Activated CD4-positive, alpha-beta T cell treated with anti-CD3 and anti-CD28 coated beads, Interleukin-10, Interleukin-2, amounts not matched to agents 100 ng/mL and 50 ng/mL, durations not matched to agents 16 hours and 8 hours (primary cell): ENCODE measurements at places on chromosomes 5 and 9.

DNA sequence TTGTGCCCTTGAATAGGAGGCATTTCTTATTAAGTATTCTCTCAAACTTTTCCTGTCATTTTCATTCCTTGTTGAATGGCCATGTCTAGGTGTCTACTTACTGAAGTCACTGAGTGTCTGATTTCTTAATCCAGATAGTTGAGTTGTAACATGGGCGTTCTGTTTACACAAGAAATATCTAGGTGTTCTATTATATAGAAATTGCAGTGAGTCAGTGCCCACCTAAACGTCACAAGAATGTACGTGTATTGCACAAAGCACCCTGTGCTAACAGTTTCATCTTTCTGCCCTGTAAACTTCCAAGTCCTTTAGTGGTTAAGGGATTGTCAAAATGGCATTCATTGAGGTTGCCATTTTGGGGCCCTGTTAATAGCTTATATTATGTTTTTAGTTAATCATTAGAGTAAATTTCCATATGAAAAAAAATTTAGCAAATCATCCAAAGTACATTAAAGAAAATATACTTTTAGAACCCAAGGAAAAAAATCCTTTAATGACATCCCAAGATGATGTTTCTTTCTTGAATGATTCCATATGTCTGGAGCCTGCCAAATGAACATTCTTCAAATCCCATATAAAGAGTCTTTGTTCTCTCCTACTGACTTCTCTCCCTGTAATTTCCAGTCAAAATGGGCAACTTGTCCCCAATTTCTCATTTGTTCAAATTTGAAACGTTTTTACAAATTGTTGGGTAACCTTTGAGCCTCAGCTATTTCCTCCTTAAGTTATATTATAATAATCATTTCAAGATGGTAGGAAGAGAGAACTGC, 114.2 kb downstream of the GOLPH3 start:
- no peak for DNase-seq

DNA sequence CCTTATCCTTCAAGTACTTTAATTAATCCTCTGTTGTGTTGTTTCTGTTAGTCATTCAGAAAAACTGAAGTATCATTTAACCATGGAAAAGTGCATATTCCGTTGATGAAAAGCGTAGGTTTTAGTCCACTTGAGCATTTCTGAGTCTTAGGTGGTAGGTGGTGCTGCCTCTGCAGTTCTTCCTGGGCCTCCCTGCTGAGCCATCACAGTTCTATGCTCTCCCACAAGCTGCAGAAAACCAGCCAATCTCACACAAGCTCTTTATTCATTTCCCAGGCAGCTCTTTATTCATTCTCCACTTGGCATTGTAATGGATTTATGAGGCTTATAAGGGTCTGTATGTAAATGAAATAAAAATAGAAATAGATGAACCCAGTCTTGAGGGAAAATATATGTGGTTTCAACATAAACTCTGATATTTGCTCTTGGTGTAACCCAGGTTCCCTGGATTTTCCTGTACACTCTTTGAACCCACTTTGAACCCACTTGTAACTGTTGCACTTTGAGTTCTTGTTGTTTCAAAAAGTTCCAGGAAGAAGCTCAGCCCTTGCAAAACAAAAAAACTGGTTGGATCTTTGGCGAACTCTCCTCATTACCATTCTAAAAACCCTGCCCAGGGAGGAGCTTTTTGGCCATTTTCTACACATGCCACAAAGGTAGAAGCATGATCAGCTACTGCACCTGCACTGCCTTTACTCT, 56.0 kb downstream of the ZNF510 start:
- DNase-seq: no peak

DNA sequence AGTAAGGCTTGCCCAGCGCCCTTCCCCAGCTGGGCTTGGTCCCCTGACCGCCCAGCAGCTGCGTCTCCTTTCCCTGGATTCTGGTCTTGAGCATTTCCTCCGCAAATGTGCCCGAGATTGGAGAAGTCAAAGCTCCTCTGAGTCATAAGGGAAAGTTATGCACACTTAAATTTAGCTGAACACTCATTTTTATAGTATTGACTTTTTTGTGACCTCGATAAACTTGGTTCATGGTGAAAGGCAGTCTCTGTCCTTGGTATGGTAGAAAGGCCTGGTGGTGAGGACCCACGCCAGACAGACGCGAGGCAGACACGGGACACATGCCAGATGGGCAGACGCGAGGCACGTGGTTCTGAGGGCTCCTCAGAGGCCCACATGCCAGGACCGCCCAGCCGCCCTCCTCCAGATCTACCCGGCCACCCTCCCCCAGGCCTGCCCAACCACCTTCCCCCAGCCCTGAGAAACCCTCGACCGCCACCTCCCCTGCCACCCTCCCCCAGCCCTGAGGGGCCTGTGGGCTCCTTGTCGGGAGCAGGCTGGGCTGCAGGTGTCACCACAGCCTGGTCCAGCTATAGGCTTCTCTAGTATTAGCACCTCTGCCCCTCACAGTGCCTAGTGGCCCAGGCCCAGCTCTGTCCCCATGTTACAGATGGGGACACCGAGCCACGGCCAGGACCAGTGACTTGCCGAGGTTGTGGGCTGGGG, 60.9 kb upstream of the CACNA1B start:
- DNase-seq: no peak

DNA sequence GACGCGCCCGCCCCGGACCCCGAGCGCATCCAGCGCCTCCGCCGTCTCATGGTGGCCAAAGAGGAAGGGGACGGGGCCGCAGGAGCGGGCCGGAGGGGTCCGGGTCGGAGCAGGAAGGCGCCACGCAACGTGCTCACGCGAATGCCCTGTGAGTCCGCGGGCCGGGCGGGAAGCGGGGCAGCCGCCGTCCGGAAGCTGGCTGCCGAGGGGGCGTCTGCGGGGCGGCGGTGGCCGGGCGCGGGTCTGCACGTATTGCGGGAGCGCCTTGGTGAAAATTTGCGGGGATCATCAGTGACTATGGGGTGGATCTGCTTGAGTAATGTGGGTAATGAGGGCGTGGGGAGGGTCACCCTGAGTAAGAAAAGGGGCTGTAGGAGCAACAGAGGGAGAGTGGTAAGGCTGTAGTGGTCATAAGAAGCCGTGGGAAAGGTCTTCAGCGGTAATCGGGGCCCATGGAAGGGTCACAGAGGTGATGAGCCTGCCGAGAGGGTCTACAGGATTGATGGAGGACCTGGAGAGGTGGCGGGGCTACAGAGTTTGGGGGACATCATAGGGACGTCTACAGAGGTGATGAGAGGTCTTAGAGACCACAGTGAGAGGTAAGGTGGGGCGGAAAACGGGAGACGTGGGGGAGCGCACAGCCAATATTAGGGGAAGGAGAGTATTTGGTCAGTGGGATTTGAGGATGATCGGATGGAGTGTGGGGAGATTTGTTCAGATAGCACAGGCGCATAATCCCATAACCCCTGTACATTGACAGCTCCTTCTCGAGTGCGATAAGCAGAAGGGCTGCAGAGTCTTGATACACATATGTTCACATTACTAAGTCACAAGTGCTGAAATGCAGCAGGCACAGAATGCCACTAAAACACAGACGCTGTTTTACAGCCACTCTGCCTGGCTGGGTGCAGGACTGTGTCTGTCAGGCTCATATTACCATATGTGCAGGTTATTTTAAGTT, 819 bp downstream of the LSM11 start:
- DNase-seq: peak; percentile 42

DNA sequence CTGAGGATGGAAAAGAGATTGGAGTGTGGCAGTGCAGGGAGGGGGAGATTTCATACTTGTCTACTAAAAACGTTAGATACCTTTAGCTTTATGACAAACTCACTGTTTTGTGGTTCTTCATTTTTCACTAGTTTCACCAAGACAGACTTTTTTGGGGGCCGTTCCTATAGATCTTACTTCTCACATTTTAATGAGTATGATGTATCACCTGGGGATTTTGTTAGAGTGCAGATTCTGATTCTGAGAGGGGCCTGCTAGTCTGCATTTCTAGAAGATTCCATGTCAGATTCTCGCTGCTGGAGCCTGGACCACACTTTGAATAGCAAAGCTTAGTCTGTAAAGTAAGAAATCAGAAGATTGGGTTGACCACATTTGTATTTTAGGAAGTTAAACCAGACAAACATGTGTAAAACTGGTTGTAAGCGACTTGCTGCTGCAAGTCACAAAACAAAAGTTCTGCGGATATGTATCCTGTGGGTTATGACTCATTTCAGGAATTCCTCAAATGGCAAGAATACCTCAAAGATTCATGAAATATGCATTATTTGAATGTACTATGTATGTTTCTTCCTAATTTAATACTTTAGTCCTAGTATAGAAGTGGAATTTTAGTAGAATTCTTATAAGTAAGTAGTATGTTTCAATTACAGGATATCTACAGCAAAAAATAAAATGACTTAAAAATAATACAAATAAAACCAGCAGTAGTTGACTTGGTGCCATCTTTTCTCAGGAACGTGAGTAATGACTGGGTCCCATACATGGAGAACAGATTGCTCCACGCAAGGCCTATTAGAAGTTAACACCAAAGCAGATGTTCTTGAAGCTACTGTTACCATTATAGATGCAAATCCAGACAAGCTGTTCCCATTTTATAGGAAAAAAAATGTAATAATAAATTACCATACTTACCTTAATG, 27.8 kb downstream of the NFIL3 start:
- peak; percentile 87 for DNase-seq

GRCh38 chr5:165321912-165322311, 1816.5 kb downstream of the MAT2B start:
- DNase-seq: no peak

GRCh38 chr9:30382271-30382670, 2002.2 kb upstream of the ACO1 start:
- DNase-seq: no peak

- no peak for DNase-seq
Observed at GRCh38 chr9:76615177-76615603, 149.0 kb upstream of the PCA3 start.

DNA sequence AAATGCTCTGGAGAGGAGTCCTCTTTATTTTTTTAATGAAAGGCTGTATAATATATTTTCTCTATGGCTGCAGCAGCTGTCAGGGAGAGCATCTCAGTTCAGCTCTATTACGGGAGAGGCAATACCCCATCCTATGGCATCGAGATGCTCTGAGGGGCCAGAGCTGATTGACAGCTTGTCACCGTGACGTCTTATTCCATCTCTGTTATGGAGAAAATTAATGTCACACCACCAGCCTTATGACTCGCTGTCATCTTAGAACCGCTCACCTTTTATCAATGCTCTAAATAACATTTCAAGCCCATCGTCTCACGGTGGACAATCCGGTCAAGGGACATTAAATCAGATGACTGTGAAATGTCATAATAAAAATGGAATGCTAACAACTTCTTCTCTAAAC, 273.5 kb downstream of the SLF1 start:
- DNase-seq: no peak

- DNase-seq: no peak
Observed at GRCh38 chr9:81137976-81138568, 551.3 kb downstream of the TLE1 start.

GRCh38 chr5:73722231-73722630, 96.2 kb downstream of the ARHGEF28 start:
- DNase-seq: no peak

DNA sequence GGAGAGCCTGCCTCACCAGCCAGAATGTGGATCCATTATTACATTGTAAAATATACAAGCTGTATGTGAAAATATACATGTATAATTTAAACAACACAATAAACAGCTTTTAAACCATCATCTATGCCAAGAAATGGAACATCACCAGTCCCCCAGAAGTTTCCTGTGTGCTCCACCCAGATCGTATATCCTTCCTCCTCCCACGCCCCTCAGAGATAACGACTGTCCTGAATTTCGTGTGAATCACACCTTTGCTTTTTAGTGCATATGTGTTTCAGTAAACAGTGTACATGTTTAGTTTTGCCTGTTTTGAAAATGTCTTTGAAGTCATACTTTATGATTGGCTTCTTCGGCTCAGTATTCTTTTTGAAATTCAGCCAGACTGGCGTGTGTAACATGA, 134.6 kb upstream of the MYO10 start:
- no peak for DNase-seq

- DNase-seq: no peak
Observed at GRCh38 chr9:110746211-110746930, 77.8 kb downstream of the MUSK start.

- DNase-seq: peak; percentile 87
Observed at GRCh38 chr9:93098236-93098946, 2.4 kb downstream of the CARD19 start.

- peak; percentile 11 for DNase-seq
Observed at GRCh38 chr5:127746756-127747155, 43.6 kb downstream of the CCDC192 start.

- DNase-seq: no peak
Observed at GRCh38 chr5:17178373-17178675, 39.1 kb upstream of the BASP1 start.

DNA sequence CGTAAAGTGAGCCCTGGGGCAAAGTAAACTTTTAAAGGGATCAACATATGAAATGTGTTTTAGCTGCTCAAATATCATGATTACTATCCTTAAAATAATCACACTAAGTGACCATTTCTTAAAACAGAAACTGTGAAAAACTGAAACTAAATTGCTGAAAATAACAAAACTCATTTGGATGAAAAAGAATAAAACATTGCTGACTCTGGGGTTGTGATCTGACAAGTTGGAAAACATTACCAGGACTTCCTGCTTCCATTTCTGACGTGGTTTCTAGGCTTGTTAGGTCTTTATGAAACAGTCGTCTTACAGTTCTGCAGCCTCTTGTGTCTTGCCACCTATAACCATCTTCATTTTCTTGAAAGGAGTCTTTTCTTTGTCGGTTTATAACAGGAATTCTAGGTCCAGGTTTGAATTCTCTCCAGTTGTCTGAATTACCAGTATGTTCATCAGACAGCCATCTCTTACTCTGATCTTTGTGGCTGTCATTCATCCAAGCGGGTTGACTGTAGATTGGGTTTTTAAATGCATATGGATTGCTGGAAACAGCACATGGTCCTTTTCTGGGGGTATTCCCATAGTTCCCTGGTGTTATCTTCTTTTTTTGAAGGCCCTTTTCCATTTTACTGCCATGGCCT, 1.7 kb downstream of the TUT7 start:
- DNase-seq: peak; percentile 79

- no peak for DNase-seq
Observed at GRCh38 chr5:135047347-135047695, 13.3 kb upstream of the PITX1 start.

DNA sequence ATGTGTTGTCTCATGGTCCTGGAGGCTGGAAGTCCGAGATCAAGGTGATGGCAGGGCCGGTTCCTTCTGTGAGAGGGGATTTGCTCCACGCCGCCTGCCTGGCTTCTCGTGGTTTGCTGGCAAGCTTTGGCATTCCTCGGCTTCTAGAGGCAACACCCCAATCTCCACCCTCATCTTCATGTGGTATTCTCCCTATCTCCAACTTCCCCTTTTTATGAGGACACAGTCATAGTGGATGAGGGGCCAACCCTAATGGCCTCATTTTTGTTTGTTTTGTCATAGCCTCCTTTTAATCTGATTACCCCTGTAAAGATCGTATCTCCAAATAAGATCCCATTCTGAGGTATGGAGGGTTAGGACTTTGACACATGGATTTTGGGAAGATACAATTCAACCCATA, 41.7 kb upstream of the CLK4 start:
- DNase-seq: no peak

DNA sequence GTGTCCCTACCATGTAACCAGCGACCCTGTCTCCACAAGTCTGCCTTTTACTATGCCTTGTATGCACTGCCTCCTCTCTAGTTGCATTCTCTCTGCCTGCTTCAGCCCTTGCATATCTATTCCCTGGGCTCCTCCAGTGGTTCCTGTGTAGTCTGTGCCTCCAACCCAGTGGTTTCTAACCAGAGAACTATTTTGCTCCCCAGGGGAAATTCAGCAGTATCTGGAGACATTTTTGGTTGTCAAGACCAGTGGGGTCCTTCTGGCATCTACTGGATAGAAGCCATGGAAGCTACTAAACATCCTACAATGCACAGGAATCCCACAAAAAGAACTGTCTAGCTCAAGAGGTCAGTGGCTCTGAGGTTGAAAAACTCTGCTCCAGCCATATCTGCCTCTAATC, 224.1 kb upstream of the RASEF start:
- no peak for DNase-seq
